KBM-7 (cell line): ENCODE measurements at places on chromosomes 1 and 21.

DNA sequence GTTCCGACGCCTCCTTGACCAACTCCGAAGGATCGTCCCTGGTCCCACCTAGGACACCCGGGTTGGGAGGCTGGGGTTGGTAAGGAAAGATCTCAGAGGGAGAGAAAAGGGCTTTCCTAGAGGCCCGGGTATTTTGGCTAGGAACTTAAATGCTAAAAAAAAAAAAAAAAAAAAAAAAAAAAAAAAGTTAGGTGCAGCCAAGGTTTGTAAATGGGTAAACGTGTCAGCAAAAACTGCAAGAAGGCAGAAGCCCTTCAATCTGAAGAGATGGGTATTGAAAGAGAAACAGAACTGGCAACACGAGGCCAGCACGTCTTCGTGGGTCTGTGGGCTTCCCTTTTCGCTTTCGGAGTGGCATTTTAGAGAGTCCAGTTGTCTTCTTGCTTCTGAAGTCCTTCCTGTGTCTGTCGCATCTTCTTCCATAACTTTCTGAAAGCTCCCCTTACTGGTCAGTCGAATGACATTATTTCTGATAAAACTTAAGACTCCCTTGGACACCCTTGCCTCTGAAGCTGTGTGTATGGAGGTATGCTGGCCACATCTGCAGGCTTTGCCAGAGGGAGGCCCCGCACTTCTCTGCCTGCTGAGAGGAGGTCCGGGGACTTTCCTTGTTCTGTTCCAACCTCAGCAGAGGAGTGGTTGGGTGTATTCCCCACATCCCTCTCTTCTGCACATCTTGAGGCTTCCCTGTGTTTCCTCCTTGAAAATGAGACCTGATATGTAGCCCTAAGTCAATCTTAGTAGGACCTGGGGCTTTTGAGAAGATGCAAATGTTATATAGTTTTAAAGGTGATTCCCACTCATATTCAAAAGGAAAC is 745 bp downstream of the RCSD1 start:
- DNase-seq, result peak; percentile 48

DNA sequence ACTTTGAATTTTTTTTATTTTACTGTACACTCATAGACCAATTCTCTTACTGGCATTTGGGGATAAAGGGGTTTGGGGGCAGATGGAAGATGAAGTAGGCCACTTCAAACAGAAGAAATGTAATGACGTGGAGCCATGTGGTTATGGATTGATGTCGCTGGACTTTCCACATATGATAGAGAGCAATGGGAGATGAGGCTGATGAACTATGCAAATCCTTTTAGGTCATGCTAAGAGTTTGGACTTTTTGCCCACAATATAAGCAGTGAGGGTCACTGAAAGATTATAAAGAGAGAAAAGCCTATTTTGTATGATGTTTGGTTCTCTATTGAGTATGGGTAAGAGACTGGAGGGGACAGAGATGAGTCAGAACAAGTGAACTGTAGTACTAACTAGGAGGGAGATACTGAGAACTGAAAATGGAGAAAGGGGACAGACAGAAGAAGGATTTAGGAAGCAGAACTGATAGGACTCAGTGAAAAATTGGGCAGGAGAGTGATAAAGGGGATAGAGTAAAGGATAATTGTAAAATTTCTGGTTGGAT is 9.2 kb downstream of the C1orf21 start:
- DNase-seq, result no peak

DNA sequence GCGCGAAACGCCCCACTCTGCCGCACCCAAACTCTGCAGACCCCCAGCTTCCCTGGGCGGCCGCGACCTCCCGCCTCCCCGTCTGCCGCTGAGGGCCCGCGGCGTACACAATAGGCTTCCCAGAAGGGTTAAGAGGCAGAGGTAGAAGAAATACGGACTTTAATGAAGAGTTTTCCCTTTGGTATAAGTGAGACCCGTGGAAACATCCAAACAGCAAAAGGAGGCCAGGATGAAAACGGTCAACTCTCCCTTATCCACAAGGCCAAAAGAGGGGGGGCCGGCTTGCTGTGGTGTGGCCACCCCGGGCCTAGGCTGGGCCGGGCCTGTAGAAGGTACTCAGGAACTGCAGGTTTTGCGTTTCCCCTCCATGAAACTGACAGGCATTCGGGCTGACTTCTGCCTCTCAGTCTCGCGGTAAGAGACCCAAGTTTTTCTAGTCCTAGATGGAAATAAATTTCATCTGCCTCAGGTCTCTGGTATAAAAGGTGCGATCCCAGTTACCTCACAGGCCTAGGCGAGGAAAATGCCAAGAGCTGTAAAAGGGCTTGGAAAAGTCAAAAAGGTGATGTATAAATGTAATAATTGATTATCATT is 671 bp upstream of the PYGO2 start:
- DNase-seq, result peak; percentile 64

GRCh38 chr1:100626397-100626796 is 88.5 kb downstream of the GPR88 start:
- no peak for DNase-seq
